Muscle of leg (tissue), 16 donors: ENCODE measurements at places on chromosomes 3 and 15.

DNA sequence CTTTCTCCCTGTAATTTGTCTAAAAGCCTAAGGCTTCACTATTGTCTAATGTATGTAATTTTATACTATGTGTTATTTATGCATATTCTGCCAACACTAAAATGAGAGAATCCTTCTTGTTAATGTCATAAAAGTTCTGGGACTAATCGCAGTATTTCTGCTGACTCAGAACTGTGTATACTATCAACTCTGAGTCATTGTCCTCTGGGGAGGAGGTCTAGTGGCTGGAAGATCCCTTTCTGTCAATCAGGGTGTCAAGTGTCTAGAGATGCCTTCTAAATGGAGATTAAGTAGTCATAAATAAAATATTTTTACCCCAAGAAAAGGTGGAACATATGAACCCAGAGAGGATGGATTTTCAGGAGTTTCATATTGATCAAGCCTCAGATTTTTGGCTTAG lies 473.4 kb downstream of the AGBL1 start:
- no peaks in the 10 kb centered on the region for H3K36me3 ChIP-seq
- H3K4me3 ChIP-seq = no peak overlapping the region
- DNase-seq = peak; percentile 12
- no peak overlapping the region for H3K27ac ChIP-seq
- peaks cover 18% of the 10 kb centered on the region for H3K4me1 ChIP-seq

DNA sequence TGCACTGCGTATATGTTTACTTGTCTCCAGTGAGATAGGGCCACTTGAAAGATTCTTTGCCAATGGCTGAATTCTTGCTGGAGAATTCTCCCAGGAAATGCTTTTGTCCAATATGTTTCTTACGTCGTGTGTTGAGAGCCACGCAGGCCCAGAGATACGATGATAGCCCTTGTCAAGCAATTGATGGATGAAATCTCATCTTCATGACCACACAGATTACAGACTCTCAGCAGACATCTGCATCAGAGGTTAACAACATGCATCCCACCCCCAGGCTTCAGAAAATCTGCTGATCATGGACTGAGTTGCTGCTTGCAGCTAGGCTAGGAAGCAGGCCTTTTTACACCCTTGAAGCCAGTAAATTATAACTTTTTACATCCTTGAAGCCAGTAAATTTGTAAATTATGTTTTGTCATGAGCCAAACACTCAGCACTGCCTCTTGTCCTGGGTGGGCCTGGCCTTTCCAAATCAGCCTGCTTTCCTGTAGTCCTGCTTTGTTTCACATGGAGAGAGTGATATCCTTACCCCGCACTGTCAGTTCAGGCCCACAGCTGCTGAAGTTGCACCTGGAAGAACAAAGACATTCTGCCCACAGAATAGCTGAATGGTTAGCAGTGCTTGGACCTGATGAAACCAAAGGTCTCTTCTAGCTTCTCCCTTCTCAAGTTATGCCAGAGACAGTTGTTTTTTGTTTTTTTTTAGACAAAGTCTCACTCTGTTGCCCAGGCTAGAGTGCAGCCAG lies 84.4 kb downstream of the GPR156 start:
- H3K36me3 ChIP-seq = no peaks in the 10 kb centered on the region
- DNase-seq = no peak
- no peak overlapping the region for H3K27ac ChIP-seq
- H3K27me3 ChIP-seq = no peaks in the 10 kb centered on the region

GRCh38 chr3:15860014-15860934 lies 62.5 kb upstream of the ANKRD28 start:
- H3K27me3 ChIP-seq = peaks cover 2% of the 10 kb centered on the region
- H3K36me3 ChIP-seq = no peaks in the 10 kb centered on the region
- H3K27ac ChIP-seq = peak overlapping the region; percentile 59
- DNase-seq = peak; percentile 34
- H3K4me1 ChIP-seq = peaks cover 8% of the 10 kb centered on the region

GRCh38 chr15:65663521-65663920 lies 41.8 kb downstream of the SLC24A1 start:
- DNase-seq = no peak
- H3K4me3 ChIP-seq = no peak overlapping the region
- peaks cover 12% of the 10 kb centered on the region for H3K36me3 ChIP-seq
- H3K27me3 ChIP-seq = no peaks in the 10 kb centered on the region
- H3K4me1 ChIP-seq = no peaks in the 10 kb centered on the region

- DNase-seq = no peak
- H3K4me3 ChIP-seq = no peak overlapping the region
- H3K36me3 ChIP-seq = peaks cover 10% of the 10 kb centered on the region
- H3K27ac ChIP-seq = no peak overlapping the region
- no peaks in the 10 kb centered on the region for H3K27me3 ChIP-seq
Observed at GRCh38 chr3:122493296-122493695, 21.4 kb downstream of the KPNA1 start.

- H3K4me3 ChIP-seq = no peak overlapping the region
- H3K27ac ChIP-seq = no peak overlapping the region
- H3K36me3 ChIP-seq = no peaks in the 10 kb centered on the region
- H3K27me3 ChIP-seq = no peaks in the 10 kb centered on the region
- no peaks in the 10 kb centered on the region for H3K4me1 ChIP-seq
Observed at GRCh38 chr3:163391407-163392181, 1686.7 kb downstream of the SI start.
